Left lung (tissue), 14 donors: ENCODE measurements at places on chromosomes 5 and 9. TPM values are rescaled to one million over a fixed set of nuclear protein-coding genes. Genes with fewer than 3 reads are reported as not detected.

KCNMB1 gene
- 1.9 TPM for total RNA-seq

OR1Q1 gene
- total RNA-seq, result not detected

ZNF354C gene
- 5.2 TPM for total RNA-seq

PCDHGC5 gene
- total RNA-seq, result 1.9 TPM

TNFSF8 gene
- 4.8 TPM for total RNA-seq

DNM1 gene
- 17.2 TPM for total RNA-seq

TAF11L5 gene
- not detected for total RNA-seq

IL7R gene
- total RNA-seq, result 144 TPM

CER1 gene
- not detected for total RNA-seq

OR1N1 gene
- total RNA-seq, result not detected

GNG10 gene
- total RNA-seq, result 56.9 TPM

B4GALT1 gene
- 83.6 TPM for total RNA-seq

EFNA5 gene
- 8.8 TPM for total RNA-seq

ADAMTSL2 gene
- 17.3 TPM for total RNA-seq

HBEGF gene
- total RNA-seq, result 18.1 TPM

ABLIM3 gene
- total RNA-seq, result 35.3 TPM

PCDHB7 gene
- 3.8 TPM for total RNA-seq

SAP30L gene
- 34.8 TPM for total RNA-seq

RAD1 gene
- 29.8 TPM for total RNA-seq

HSD17B3 gene
- 1.0 TPM for total RNA-seq

PCDHA1 gene
- total RNA-seq, result not detected

FOXD4L5 gene
- total RNA-seq, result 0.24 TPM

C9 gene
- total RNA-seq, result not detected

SLC6A3 gene
- total RNA-seq, result 4.3 TPM

FGFR4 gene
- 14.8 TPM for total RNA-seq

PAIP2 gene
- total RNA-seq, result 66.8 TPM

ADGRD2 gene
- not detected for total RNA-seq

CTSV gene
- 1.1 TPM for total RNA-seq

TTC23L gene
- total RNA-seq, result 0.55 TPM

SVEP1 gene
- 24.2 TPM for total RNA-seq

S1PR3 gene
- 15.8 TPM for total RNA-seq

SPACA9 gene
- 7.8 TPM for total RNA-seq

GOLM1 gene
- total RNA-seq, result 52.3 TPM

CATSPER3 gene
- total RNA-seq, result 0.42 TPM

MOB3B gene
- 13.6 TPM for total RNA-seq

SYK gene
- 91.8 TPM for total RNA-seq

RANBP17 gene
- 17.0 TPM for total RNA-seq

GABRA6 gene
- not detected for total RNA-seq

TEX48 gene
- not detected for total RNA-seq

RIGI gene
- total RNA-seq, result 13.7 TPM

PTGS1 gene
- 16.3 TPM for total RNA-seq

SLC34A3 gene
- total RNA-seq, result not detected

ZNF883 gene
- 1.0 TPM for total RNA-seq

IQGAP2 gene
- total RNA-seq, result 25.5 TPM
